ENCODE measurements at places on chromosomes 5 and 9.

GRCh38 chr5:153970496-153970895, 68.2 kb downstream of the FAM114A2 start:
- no peak for DNase-seq

- DNase-seq, result no peak
Observed at GRCh38 chr9:132517815-132518550, 64.4 kb upstream of the BARHL1 start.

GRCh38 chr9:90069085-90069484, 464.3 kb downstream of the GADD45G start:
- DNase-seq, result no peak

DNA sequence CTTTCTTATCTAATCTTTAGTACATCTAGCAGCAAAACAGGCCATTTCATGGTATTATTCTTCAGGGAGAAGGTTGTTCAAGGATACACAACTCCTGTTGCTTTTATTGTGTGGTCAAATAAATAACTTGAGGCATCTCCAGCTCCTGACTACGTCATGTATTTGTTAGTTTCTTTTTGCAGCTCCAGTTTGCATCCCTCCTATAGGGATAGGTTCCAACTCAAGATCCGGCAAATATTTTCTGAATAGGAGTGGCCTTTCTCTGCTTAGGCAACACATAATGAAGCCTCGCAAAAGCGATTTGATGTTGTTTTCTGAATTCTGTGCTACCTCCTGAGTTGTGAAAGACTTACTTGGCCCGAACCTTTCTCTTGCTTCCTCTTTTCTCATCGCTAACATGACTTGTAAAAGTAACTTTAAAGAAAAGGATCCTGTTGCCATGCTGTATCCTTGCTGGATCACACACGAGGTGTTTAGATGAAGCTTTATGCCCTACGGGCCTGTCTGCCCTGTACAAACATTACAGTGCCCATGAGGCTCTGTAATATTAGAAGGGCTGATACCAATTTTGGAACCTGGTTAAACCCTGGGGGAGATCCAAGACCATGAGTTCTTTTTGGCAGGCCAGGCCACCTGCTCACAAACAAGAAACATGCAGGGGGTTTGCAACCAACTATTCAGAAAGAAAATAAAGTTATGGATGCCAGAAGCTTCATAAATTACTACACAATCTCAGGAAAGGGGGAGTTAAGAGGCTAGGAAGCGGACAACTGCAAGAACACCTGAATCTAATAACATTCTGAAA, 149.8 kb upstream of the FGF10 start:
- DNase-seq, result no peak

GRCh38 chr9:100602342-100602801, 24.5 kb downstream of the CAVIN4 start:
- DNase-seq, result no peak

DNA sequence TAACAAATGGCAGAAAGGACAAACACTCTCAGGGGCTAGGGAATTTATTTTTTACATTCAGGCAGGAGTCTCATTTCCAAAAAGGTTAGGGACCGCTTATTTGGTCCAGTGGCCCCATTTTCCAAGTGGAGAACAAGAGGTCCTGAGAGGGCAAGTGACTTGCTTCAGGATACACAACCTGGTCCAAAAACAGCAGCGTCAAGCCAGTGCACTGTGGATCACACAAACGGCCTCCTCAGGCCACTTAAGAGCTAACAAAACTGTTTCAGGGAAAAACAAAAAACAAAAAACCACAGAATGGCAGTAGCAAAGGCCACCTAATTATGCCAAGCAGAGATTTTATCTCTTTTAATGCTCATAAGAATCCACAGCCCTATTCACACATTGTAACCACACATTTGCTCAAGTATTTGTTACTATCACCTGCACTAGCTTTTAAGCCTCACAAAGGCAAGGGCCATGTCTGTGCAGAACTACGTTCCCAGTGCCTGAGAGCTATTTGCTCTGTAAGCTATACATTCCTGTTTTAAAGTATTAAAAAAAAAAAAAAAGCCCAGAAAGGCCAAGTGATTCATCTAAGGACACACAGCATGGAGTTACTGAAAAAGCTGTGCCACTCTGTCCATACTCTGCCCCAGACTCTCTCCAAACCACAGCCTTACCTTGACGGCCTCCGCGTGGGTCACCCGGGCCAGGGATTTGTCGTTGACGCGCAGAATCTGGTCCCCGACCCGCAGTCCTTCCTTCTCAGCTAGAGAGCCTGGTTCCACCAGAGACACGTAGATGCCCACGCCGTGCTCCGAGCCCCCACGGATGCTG, 1.5 kb downstream of the WHRN start:
- DNase-seq, result no peak

DNA sequence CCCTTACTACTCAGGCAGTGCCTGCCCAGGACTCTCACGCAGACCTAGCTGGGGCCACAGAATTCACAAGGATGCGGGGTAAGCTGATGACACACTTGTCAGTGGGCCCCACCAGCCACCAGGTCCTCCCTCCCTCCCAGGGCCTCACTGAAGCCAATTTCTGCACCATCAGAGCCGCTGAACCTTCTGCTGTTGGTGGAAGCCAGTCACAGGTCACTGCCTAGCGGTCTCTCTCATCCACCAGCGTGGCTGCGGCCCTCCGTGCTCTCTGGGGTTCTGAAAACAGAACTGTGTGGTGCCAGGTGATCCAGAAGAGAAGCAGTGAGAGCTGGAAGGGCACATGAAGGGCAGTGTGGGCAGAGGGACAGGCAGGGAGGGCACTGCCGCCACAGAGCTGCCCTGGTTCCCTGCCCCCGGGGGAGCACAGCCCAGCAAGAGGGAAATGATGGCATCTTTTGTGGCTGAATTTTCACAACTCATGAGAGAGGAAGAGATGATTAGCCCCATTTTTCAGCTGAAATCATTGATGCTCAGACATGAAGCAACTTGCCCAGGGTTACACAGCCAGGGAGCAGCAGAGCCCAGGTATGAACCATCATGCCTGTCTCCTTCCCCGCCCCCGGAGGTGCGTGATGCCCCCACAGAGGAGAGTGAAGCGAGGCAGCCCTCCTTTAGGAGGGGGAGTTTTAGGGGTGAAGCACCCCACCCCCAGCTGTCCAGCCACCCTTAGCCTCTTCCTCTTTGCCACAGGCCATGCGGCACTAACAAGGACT, 41.4 kb upstream of the CPLX2 start:
- DNase-seq, result no peak

DNA sequence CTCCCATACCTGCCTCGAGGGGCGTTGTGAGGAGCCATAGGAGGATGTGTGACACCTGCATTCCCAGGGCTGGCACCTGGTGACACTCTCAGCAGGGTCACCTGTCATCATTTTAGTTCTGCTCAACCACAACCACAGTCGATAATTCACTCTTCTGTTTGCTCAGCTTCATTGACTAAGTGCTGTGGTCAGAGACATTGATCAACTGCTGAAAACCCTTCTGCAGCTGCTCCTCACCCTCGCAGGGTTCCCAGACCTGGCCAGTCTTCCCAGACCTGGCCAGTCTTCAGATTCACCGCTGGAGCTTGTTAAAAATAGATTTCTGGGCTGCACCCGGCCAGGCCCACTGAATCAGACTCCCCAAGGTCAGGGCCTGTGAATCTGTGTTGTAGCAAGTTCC, 92.8 kb downstream of the MVB12B start:
- no peak for DNase-seq

GRCh38 chr5:88889189-88890069, 6.4 kb upstream of the MEF2C start:
- DNase-seq, result no peak

Measured in effector memory CD4-positive, alpha-beta T cell (primary cell).